Astrocyte (in vitro differentiated cells and primary cell): ENCODE measurements at places on chromosomes 6 and 20. TPM values are rescaled to one million over a fixed set of nuclear protein-coding genes. Genes with fewer than 3 reads are reported as not detected.

DNA sequence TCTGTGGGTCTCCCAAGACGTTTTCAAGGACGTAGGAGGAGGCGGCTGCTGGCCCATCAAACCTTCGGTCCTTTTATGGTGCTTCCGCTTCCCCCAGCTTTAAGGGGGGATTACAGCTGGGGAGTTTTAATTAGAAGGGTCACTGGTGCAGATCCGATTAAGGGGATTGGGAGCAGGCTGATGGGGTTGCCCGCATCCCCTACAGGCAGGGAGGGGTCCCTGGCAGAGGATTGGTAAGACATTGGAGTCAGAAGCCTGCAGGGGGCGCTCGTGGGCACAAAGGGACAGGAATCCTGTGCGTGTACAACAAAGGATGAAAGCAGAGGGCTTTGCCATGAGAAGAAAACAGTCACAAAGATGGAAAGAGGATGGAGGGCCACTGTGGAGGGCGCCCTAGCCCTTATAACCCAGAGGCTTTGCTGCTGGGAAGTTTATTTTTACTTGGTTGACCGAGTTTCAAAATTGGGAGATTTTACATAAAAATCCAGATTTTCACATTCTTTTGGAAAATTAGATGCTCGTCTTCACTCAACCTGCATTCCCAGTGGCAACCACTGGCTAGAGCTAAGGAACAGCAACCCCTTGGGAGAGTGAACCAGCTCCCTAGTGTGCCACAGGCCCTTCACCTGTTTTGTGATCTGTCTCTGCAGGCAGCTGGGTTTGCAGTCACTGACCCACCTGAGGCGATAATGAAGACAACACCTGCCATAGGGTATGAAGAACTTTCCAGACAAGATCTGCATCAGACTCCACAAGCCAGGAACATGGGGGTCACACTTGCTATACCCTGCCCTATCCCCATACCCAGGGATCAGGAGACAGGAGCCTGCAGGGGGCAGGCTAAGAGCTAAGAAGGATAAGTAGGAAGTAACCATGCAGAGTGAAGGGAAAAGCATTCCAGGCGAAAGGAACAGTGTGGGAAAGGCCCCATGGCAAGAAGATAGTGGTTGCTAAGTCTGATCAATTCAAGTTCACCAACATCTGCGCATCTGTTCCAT, 97.7 kb downstream of the KCNB1 start:
- no peak for DNase-seq

- no peak for DNase-seq
These were observed 64.1 kb downstream of the KIZ start for GRCh38 chr20:21189761-21190523.

DNA sequence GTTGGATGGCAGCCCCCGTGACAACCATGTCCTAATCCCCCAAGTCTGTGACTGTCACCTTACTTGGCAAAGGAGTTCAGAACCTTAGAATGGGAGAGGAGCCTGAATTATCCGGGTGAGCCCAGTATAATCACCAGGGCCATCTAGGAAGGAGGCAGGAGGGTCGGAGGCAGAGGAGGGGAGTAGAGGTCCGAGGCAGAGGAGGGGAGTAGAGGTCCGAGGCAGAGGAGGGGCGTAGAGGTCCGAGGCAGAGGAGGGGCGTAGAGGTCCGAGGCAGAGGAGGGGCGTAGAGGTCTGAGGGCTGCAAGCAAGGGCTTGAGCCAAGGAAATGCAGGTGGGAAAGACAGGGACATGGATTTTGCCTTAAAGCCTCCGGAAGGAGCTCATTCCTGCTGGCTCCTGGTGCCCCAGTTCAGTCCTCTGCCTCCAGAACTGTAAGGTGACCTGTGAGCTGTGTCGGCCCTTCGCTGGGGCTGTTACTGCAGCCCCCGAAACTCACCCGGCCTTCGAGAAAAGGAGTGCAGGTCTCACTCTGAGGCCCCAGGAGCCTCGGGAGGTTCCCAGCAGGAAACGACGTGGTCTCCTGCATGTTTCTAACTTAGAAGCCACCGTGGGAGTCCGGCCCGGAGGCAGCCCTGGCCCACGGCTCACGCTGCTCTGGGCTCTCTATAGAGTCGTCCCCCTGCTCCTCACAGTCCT, 20.0 kb upstream of the SLCO4A1 start:
- no peak for DNase-seq

Gene KCNG1
- 45.5 and 45.9 TPM in 2 replicates for total RNA-seq

DNA sequence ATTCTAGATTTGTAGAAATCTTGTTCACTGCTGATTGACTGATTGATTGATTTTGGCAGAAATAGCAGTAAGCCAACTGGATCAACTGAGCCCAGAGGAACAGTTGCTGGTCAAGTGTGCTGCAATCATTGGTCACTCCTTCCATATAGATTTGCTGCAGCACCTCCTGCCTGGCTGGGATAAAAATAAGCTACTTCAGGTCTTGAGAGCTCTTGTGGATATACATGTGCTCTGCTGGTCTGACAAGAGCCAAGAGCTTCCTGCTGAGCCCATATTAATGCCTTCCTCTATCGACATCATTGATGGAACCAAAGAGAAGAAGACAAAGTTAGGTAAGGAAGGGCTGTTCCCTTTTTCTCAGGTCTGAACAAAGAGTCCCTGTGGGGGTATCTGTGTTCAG, 31.2 kb downstream of the TREML1 start:
- no peak for DNase-seq

Gene DNMT3B
- total RNA-seq = 5.0 and 5.6 TPM in 2 replicates
